ENCODE measurements at places on chromosomes 2 and 18. TPM values are rescaled to one million over a fixed set of nuclear protein-coding genes. Genes with fewer than 3 reads are reported as not detected.

DNA sequence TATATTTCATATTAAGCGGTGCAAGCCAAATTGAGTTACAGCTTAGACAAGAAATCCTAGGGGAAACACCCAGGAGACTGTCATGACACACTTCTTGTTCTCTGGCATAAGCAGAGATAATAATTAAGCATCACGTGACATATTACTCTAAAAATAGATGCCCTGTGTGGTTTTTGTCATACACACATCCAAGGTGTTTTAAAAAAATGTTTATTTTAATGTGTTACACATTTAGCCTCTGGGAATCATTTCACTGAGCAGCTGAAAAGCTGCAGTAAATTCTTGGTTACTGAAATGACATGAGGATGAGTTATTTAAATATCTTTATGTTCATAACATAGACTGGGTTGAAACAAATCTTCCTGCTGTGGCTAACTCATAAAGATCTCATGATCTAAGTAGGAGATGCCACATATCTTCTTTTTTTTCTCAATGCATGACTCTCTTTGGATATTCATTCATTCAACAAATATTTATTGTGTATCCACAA, 38.0 kb upstream of the ERMN start:
- no peak for DNase-seq

DNA sequence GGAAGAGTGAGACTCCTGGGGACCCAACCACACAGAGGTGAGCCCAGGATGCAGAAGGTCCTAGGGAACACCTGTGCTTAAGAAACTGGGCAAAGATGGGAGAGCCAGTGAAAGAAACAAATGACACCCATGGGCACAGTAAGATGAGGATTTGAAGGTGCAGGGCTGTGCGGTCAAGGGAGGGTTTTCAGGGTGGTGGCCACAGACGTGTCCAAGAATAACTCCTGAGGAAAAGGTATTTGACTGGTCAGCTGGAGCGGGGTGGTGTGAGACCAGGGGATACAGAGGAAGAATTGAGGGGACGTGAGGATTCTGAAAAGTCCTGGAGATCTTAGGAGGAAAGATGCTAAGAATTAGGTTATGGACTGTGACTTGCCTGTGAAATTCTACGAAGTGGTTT, 142.9 kb downstream of the TMEM163 start:
- no peak for DNase-seq

SLC11A1 gene
- polyA plus RNA-seq = 0.65 TPM

DNA sequence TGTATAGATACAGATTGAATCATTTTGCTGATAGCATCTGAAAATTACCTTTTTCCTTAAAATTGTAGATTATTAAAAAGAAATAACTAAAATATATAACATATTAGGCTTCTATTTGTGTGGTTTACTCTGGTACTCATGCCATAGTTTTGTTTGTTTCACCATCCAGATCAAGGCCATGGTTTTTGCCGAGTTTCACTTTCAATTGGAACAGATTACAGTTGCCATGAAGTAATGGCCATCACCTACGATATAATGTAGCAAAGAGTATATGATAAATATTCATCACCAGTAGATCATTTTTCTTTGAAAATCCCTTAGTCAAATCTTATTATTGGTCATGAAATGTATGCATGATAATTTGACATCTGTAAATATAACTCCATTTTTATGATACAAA, 11.9 kb upstream of the DNAH7 start:
- no peak for DNase-seq

GRCh38 chr2:180324182-180324581, 317.1 kb upstream of the CWC22 start:
- DNase-seq = no peak

METTL5 gene
- 50.6 TPM for polyA plus RNA-seq

GRCh38 chr2:113281910-113282746, 3.4 kb upstream of the PAX8 start:
- no peak for DNase-seq

Measured in right renal pelvis (tissue), 4 donors.